ENCODE measurements at places on chromosomes 6 and 20. TPM values are rescaled to one million over a fixed set of nuclear protein-coding genes. Genes with fewer than 3 reads are reported as not detected.

Gene GZF1
- 16.2 TPM for polyA plus RNA-seq

DNA sequence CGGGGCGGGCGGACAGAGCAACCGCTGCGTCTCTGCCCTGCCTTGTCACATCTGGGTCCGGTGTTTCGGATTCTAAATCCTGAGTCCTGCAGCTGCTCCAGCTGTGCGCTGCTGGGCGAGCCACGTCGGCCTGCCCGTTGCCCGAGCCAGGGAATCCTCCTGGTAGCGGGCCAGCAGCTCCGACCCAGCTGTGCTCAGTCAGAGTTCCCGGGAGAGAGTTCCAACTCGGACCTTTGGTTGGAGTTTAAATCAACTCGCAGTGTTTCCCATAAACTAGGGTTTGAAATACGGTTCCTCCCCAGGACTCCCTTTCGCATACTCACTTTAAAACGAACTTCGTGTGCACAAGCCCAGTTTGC is 315 bp upstream of the PDE10A start:
- H3K27me3 ChIP-seq: peaks cover 81% of the 10 kb centered on the region
- peak; percentile 66 for DNase-seq
- no peaks in the 10 kb centered on the region for H3K36me3 ChIP-seq
- peaks cover 26% of the 10 kb centered on the region for H3K4me1 ChIP-seq
- peak overlapping the region; percentile 50 for H3K4me3 ChIP-seq

Gene CYP24A1
- polyA plus RNA-seq: not detected

- no peaks in the 10 kb centered on the region for H3K36me3 ChIP-seq
- no peak overlapping the region for H3K4me3 ChIP-seq
- DNase-seq: no peak
- no peak overlapping the region for H3K27ac ChIP-seq
Observed at GRCh38 chr6:151101161-151101815, 138.5 kb upstream of the AKAP12 start.

- peaks cover 12% of the 10 kb centered on the region for H3K4me1 ChIP-seq
- DNase-seq: no peak
Observed at GRCh38 chr6:157080986-157081391, 242.3 kb downstream of the TMEM242 start.

Gene ZNF512B
- polyA plus RNA-seq: 10.6 TPM

DNA sequence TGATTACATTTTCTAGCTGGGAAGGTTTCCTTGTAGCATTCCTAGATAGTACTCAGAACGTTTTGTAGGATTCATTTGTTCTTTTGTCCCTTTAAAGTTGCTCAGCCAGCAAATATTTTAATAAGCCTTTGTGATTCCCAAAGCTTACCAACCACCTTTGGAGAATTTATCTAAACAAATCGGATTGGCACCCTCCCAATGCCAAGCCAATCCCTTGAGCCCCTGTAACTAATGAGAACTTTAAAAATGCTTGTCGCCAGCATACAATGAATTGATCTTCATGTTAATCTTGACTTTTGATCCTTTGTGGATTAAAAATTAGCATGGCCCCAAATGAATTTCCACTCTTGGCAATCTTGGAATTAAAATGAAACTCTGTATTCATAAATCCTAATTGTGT is 559.5 kb downstream of the UTRN start:
- no peak overlapping the region for H3K27ac ChIP-seq
- H3K36me3 ChIP-seq: peaks cover 2% of the 10 kb centered on the region
- H3K4me3 ChIP-seq: no peak overlapping the region
- DNase-seq: no peak
- no peaks in the 10 kb centered on the region for H3K27me3 ChIP-seq
- 0 out of 2 replicates have a peak, but pooled peaks cover 2% of the 10 kb centered on the region for H3K4me1 ChIP-seq

DNA sequence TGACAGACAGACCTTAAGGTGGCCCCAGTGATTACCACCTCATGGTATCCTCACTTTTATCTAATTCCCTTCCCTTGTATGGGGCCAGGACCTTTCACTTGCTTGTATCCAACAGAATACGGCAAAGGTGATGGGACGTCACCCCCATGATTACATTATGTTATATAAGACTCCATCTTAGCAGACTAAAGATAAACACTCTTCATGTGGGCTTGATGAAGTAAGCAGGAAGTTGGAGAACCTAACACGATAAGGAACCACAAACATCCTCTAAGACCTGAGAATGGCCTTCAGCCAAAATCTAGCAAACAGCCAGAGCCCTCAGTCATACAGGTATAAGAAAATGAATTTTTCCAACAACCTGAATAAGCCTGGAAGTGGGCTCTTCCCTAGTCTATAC is 8.0 kb downstream of the SLC17A3 start:
- H3K4me3 ChIP-seq: no peak overlapping the region
- DNase-seq: no peak
- no peaks in the 10 kb centered on the region for H3K27me3 ChIP-seq
- H3K4me1 ChIP-seq: no peaks in the 10 kb centered on the region
- no peaks in the 10 kb centered on the region for H3K36me3 ChIP-seq
- no peak overlapping the region for H3K27ac ChIP-seq

Gene ADGRB3
- polyA plus RNA-seq: 0.31 TPM

GRCh38 chr20:63177785-63178445 is 38.0 kb downstream of the YTHDF1 start:
- H3K27me3 ChIP-seq: peaks cover 32% of the 10 kb centered on the region
- H3K27ac ChIP-seq: no peak overlapping the region
- H3K4me1 ChIP-seq: peaks cover 3% of the 10 kb centered on the region
- H3K36me3 ChIP-seq: no peaks in the 10 kb centered on the region
- DNase-seq: no peak

Gene PRR18
- polyA plus RNA-seq: 0.16 TPM

GRCh38 chr20:40941133-40941610 is 87.5 kb upstream of the TOP1 start:
- H3K36me3 ChIP-seq: no peaks in the 10 kb centered on the region
- H3K27ac ChIP-seq: no peak overlapping the region
- peaks cover 2% of the 10 kb centered on the region for H3K4me1 ChIP-seq
- no peak for DNase-seq
- H3K27me3 ChIP-seq: no peaks in the 10 kb centered on the region

DNA sequence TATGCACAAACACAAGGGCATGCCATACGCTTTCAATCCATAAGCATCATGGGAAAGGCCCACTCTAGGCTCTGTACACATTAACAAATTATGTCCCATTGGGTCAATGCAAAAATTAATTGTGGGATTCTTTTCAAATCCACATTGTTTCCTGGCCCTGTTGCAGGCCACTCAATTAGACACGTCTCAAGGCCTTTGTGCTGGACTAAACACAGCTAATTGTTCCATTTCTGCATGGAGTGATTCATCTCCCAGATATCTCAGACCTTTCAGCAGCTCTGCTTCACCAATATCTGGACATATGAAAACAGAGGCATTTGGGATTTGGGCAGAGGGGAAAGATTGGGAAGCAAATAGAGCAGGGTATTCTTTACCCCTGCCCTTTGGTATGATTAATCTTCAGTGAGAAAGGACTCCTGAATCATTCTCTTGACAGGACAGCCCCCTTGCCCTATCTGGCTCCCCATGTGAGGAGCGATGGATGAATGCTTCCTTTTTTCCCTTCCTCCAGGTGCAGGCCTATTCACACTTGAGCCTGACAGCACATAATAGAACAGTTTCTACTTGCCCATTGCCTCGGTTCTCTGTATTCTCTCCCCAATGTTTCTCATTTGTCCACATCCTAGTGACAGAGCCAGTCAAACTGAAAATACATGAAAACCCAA is 547.6 kb downstream of the HAO1 start:
- no peak overlapping the region for H3K27ac ChIP-seq
- no peak for DNase-seq
- no peaks in the 10 kb centered on the region for H3K36me3 ChIP-seq

DNA sequence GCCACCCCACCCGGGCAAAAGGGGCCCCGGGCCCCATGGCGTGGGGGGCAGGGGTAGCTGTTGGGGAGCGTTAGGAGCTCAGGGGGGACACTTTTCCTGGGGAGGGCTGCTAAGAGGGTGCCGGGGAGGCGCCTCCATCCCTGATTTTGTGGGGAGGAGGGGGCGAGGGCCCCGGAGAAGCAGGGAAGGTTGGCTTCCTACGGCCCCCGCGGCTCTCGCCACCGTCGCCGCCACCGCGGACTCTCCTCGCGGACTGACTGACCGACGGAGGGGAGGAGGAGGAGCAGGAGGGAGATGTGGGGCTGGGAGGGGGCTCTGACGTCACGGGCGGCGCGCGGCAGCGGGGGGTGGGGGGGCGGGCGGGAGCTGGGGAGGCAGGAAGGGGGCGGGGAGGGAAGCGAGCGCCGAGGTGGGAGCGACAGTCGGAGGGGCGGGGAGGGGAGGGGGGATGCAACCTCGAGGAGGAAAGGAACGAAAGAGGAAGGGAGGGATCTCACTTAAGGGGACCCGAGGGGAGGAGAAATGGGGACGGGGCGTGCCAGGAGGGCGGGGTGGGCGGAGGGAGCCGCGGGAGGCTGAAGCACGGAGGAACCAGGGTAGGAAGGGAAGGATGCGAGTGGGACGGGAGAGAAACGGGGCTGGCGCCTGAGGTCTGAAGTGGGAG is 5.1 kb downstream of the GABBR1 start:
- H3K27me3 ChIP-seq: no peaks in the 10 kb centered on the region

DNA sequence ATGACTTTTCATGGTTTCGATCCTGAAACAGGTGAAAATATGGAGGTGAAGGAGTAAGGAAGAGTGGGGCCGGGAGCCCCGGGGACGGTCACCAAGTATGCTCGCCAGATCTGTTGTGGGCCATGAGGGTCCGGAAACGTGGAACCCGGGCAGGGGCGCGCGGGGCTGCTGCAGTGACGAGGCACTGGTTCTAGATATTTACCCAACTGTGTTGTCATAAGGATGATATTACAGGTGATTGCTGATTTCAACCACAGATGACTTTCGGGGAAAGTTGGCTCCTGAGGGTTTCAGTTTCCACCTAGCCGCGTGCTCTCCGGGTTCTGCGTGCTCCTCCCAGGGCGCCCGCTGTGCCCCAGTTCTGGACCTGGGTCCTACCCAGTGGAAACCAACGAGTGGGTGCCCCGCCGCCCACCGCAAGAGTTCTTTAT is 12.2 kb downstream of the RAET1G start:
- no peak overlapping the region for H3K4me3 ChIP-seq
- no peaks in the 10 kb centered on the region for H3K27me3 ChIP-seq
- no peak overlapping the region for H3K27ac ChIP-seq
- DNase-seq: no peak
- no peaks in the 10 kb centered on the region for H3K4me1 ChIP-seq

DNA sequence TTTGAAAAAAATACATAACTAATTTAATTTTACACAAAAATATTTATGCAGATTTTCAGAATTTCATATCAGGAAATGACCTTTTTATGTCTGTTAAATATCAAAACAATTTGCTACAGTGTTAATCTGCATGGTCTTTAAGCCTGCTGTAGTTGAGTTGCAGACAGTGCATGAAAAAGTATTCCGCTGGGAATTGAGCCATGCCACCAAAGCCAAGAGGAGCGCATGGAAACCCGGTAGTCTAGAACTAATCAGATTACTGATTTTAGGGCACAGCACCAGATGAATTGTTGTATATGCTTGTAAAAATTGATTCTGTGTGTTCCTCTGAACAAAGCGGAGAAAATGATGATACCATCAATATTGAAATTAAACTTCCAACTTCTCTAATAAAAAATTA is 34.3 kb upstream of the LAMP5 start:
- H3K4me3 ChIP-seq: no peak overlapping the region
- H3K27me3 ChIP-seq: no peaks in the 10 kb centered on the region
- no peak for DNase-seq
- H3K27ac ChIP-seq: no peak overlapping the region

DNA sequence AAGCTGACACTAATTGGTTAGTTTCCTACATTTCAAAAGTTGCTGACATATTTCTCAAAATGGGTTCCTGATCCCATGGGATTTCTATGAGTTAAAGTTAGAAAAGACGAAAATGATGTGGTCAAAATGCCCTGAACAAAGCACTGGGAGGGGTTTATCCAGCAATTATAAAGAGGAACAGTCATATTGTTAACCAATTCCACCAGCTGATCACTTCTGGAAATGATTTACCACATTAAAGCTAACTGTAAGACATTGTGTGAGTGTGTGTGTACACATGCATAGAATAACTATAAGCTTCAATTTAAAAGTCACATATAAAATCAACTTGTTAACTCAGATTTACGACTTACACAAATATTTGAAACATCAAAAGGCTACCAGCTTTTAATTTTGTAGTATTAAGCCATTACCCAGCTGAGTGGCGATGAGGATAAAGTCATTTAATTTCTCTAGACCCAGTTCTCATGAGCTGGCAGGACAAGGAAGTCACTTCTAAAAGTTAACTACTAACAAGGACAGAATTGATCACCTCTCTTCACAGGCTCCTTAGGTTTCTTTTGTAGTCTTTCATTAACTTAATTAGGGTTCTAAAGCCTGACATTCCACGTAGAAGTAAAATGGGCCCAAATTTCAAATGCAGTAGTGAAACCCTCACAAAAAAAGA is 40.4 kb downstream of the MAN1A1 start:
- no peak overlapping the region for H3K4me3 ChIP-seq
- no peak overlapping the region for H3K27ac ChIP-seq
- H3K27me3 ChIP-seq: no peaks in the 10 kb centered on the region
- no peaks in the 10 kb centered on the region for H3K36me3 ChIP-seq

GRCh38 chr6:3849681-3850450 is 693 bp downstream of the FAM50B start:
- no peaks in the 10 kb centered on the region for H3K36me3 ChIP-seq
- no peak overlapping the region for H3K27ac ChIP-seq
- H3K4me1 ChIP-seq: peaks cover 3% of the 10 kb centered on the region
- peak overlapping the region; percentile 71 for H3K4me3 ChIP-seq
- DNase-seq: no peak
- H3K27me3 ChIP-seq: no peaks in the 10 kb centered on the region

DNA sequence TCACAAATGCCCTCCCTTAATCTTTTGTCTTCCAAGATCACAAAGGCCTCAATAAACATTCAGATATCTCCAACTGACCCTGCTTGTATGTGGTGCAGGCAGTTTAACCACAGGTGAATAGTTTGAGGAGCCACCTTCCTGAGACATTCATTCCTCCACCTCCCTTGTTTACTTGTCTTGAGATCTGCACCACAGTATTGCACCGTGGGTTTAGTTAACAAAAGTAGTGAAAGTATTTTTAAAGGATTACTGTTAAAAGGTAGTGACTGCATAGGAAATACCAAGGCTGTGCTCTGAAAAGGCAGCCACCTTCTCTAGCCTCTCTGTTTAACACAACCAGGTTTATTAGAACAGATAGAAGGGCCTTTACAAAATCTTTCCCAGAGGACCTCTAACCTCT is 46.5 kb downstream of the SESN1 start:
- no peak overlapping the region for H3K4me3 ChIP-seq
- no peaks in the 10 kb centered on the region for H3K27me3 ChIP-seq
